ENCODE measurements at places on chromosomes 16 and 17.

- H3K27ac ChIP-seq: no peak overlapping the region
- peak; percentile 51 for DNase-seq
- no peaks in the 10 kb centered on the region for H3K36me3 ChIP-seq
- no peaks in the 10 kb centered on the region for H3K27me3 ChIP-seq
- no peak overlapping the region for H3K4me3 ChIP-seq
Observed at GRCh38 chr16:85245307-85246172, 133.3 kb upstream of the CIBAR2 start.

GRCh38 chr16:35744726-35745125 is 2285.3 kb downstream of the TP53TG3F start:
- H3K36me3 ChIP-seq: no peaks in the 10 kb centered on the region
- no peak overlapping the region for H3K27ac ChIP-seq
- no peaks in the 10 kb centered on the region for H3K4me1 ChIP-seq
- no peaks in the 10 kb centered on the region for H3K27me3 ChIP-seq

DNA sequence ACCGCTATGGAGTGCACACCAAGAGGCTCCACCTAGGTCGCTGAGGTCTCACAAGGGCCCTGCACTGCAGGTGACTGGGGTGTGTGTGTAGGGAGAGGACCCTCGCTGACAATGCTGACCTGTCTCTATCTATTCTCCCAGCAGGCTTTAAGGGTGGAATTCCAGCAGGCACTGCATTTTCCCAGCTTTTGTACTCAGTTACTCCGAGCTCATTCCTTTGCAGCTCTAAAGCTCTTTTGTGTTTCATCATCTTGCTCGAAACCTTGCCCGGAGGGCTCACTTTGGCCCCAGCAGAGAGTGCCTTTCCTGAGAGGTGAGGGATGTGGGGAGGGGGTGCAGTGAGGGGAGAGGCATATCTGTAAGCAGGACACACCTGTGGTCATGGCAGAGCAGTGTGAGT is 39.3 kb downstream of the SMPD3 start:
- no peak overlapping the region for H3K4me3 ChIP-seq
- no peak overlapping the region for H3K27ac ChIP-seq
- no peaks in the 10 kb centered on the region for H3K4me1 ChIP-seq
- no peak for DNase-seq

DNA sequence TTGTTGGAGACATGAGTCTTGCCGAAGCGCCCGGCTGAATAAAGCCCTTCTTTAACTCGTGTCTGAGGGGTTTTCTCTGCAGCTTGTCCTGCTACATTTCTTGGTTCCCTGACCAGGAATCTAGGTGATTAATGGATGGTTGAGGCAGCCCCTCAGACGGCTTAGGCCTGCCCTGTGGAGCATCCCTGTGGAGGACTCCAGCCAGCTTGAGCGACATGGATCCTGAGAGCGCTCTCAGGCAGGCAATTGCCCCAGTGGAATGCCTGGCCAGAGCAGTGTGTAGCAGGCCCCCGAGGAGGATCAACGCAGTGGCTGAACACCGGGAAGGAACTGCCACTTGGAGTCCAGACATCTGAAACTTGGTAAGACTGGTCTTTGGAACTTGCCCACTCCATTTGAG is 17.3 kb upstream of the ENDOV start:
- H3K4me3 ChIP-seq: no peak overlapping the region
- DNase-seq: no peak
- no peaks in the 10 kb centered on the region for H3K4me1 ChIP-seq
- H3K27me3 ChIP-seq: no peaks in the 10 kb centered on the region
- peaks cover 21% of the 10 kb centered on the region for H3K36me3 ChIP-seq

DNA sequence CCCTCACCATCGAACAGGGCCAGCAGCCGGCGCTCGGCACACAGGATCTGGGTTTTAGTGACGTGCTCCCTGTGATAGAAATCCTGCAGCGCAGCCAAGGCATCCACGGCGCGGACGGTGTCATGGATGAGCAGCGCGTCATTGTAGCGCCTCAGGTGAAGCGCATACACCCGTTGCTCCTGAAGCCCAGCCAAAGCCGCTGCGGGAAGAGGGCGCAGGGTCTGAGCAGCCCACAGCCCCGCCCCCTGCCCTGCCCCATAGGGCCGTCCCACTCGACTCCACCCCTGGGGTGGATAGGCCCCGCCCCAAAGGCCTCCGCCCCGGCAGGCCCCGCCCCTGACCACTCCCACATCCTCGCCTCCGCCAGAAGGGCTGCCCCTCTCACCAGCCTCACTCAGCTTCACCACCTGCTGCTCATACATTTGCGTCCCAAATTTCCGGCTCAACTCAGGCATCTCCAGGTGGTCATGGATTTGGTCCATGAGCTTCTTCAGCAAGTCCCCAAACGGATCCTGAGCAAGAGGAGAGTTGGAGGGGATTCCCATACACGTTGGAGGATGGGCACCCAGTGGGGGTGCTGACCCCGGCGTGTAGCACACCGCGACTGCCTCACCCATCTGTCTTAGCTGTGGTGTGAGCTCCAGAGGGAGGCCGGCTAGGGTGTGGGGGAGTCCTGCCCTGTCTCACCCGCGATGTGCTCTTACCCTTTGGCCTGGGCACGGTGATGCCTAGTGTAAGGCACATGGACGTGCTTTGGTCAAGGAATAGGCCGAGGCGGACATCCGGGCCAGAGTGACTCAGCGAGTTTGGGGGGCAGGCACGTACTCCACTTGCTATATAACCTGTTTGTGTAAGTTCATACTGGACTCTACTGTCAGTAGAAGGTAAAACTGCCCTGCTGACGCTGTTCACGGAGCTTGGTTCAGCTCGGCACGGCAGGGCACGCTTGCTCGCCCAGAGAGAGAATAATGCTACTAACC is 4.6 kb downstream of the DHX58 start:
- H3K4me3 ChIP-seq: no peak overlapping the region
- no peaks in the 10 kb centered on the region for H3K27me3 ChIP-seq
- H3K27ac ChIP-seq: no peak overlapping the region
- peaks cover 25% of the 10 kb centered on the region for H3K4me1 ChIP-seq

GRCh38 chr17:9769036-9769695 is 22.2 kb downstream of the DHRS7C start:
- no peak overlapping the region for H3K4me3 ChIP-seq
- H3K4me1 ChIP-seq: no peaks in the 10 kb centered on the region
- H3K36me3 ChIP-seq: no peaks in the 10 kb centered on the region
- no peak overlapping the region for H3K27ac ChIP-seq
- DNase-seq: no peak

DNA sequence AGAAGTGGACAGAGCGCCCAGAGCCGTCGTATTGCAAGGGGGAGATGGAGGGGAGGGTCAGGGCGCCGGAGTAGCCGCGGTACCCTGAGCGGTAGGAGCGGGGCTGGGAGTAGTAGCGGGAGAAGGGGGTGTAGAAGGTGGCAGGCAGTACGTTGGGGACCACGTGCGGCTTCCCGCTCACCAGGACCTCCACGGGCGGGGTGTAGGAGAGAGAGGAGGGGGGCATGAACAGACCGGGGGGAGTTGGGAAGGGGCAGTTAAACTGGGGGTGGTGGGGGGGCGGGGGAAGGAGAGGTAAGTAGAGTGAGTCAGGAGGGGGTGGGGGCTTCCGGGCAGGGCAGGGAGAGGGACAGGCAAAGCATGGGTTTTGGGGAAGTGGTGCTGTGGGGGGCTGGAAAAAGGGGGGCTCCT is 16.8 kb downstream of the ST6GALNAC2 start:
- no peak for DNase-seq
- H3K4me1 ChIP-seq: peaks cover 10% of the 10 kb centered on the region
- no peak overlapping the region for H3K27ac ChIP-seq

- H3K27ac ChIP-seq: no peak overlapping the region
- no peak for DNase-seq
- peaks cover 2% of the 10 kb centered on the region for H3K27me3 ChIP-seq
- H3K4me3 ChIP-seq: no peak overlapping the region
Observed at GRCh38 chr16:87581857-87582215, 20.5 kb upstream of the JPH3 start.

DNA sequence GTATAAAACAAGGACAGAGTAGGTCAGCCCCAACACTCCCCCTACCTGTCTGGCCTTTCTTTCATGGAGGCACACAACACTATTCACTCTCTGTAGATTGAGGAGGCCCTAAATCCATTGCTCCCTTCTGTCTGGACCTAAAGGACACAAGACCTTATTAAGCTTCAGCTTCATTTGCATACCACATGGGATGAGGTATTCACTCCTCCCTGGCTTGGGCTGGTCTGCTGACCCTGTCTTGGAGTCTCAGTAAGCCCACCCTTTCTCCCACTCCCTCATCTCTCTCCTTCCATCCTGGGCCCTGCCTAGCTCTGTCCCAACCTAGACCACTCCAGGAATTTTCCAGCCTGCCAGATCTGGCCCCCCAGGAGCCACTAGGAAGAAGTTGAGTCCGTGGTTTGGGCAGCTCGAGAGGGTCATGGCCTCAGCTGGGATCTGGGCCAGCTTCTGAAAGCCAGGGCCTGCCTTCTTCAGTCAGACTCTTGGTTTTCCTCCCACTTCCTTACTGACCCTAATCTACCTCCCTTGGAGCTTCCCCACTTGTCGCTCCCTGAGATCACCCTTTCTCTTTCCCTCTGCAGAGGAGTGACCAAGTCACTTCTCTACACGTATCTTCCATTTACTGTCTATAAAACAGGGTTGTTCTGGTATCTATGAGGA is 6.5 kb upstream of the LLGL1 start:
- no peaks in the 10 kb centered on the region for H3K4me1 ChIP-seq
- H3K27ac ChIP-seq: no peak overlapping the region
- no peaks in the 10 kb centered on the region for H3K36me3 ChIP-seq
- no peak for DNase-seq

GRCh38 chr17:77011173-77012011 is 129.4 kb upstream of the SEC14L1 start:
- no peaks in the 10 kb centered on the region for H3K4me1 ChIP-seq
- H3K4me3 ChIP-seq: no peak overlapping the region
- H3K27ac ChIP-seq: no peak overlapping the region
- H3K36me3 ChIP-seq: no peaks in the 10 kb centered on the region

DNA sequence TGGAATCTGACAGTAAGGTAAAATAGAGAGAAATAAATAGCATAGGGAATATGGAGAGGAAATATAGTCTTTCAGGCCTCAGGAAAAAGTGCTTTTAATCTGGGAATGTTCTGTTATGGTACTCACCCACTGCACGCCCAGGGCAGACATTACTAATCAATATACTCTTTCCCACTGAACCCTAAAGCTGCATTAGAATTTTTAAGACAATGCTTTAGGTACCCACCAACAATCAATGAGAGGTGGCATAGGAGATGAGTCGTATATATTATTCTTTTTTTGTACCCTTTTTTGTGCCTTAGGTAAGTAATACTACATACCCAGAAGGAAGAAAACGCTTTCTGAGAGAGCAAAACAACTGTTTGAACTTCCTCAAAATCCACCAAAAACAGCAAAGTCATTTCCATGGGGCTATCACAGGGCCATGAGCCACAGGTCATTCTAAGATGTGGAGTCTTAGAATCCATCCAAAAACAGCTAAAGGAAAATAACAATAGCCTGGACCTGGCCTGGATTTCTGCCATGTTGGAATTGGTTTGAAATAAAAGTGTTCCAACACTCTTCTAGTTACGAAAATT is 542.1 kb downstream of the XYLT1 start:
- DNase-seq: no peak
- H3K4me3 ChIP-seq: no peak overlapping the region
- no peaks in the 10 kb centered on the region for H3K36me3 ChIP-seq
- H3K27me3 ChIP-seq: no peaks in the 10 kb centered on the region
- no peaks in the 10 kb centered on the region for H3K4me1 ChIP-seq

DNA sequence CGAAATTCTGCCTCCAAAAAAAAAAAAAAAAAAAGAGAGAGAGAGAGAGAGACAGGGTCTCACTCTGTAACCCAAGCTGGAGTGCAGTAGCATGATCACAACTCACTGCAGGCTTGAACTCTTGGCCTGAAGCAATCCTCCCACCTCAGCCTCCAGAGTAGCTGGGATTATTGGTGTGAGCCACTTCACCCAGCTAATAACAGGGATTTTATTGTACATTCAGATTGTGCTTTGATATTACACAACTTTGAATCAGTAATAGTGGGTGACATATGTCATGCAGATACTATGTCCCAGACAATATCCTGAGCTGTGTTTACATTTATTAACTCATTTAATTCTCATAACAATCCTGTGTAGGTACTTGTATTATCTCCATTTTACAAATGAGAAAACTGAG is 19.7 kb upstream of the DHX8 start:
- no peak overlapping the region for H3K4me3 ChIP-seq
- H3K4me1 ChIP-seq: no peaks in the 10 kb centered on the region
- H3K27ac ChIP-seq: no peak overlapping the region
- no peaks in the 10 kb centered on the region for H3K36me3 ChIP-seq

- H3K27me3 ChIP-seq: no peaks in the 10 kb centered on the region
- no peak for DNase-seq
- H3K27ac ChIP-seq: no peak overlapping the region
- no peak overlapping the region for H3K4me3 ChIP-seq
Observed at GRCh38 chr16:9183682-9184353, 92.4 kb downstream of the HAPSTR1 start.

GRCh38 chr16:56589141-56590039 is at the start of gene MT3:
MT3 (plus strand) TSS chr16:56589528; CDS start chr16:56589591, 63 bp downstream.
- peak; percentile 26 for DNase-seq
- no peak within 1 kb of the TSS for H3K27ac ChIP-seq
- H3K27me3 ChIP-seq: peaks cover 23% of the 10 kb centered on the region
- no peaks in the 10 kb centered on the region for H3K36me3 ChIP-seq

GRCh38 chr17:45973946-45974859 is 24.8 kb upstream of the STH start:
- no peak for DNase-seq
- H3K4me3 ChIP-seq: no peak overlapping the region
- no peaks in the 10 kb centered on the region for H3K27me3 ChIP-seq
- H3K36me3 ChIP-seq: no peaks in the 10 kb centered on the region
- no peak overlapping the region for H3K27ac ChIP-seq

DNA sequence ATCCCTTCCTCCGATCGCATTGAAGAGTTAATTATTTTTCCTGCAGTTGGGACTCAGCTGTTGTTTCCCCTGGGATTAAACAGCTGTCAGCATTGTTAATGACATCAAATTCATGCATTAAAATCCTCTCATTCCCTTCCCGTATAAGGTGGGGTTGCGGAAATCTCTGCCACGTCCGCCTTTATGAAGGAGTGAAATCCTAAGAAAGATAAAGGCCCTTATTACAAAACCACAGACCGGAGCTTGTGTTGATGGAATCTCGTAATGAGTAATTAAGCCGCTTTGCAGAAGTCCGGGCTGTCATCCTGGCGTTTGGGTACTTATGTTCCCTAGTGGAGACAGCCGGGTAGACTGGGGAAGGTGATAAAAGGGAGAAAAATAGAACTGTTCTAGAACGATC is 627.6 kb downstream of the MAF start:
- no peaks in the 10 kb centered on the region for H3K36me3 ChIP-seq
- DNase-seq: no peak
- no peaks in the 10 kb centered on the region for H3K4me1 ChIP-seq
- no peak overlapping the region for H3K27ac ChIP-seq
